ENCODE measurements at places on chromosomes 2 and 18.

- peak; percentile 32 for DNase-seq
These were observed 78.5 kb downstream of the ACSL3 start for GRCh38 chr2:222939208-222939856.

DNA sequence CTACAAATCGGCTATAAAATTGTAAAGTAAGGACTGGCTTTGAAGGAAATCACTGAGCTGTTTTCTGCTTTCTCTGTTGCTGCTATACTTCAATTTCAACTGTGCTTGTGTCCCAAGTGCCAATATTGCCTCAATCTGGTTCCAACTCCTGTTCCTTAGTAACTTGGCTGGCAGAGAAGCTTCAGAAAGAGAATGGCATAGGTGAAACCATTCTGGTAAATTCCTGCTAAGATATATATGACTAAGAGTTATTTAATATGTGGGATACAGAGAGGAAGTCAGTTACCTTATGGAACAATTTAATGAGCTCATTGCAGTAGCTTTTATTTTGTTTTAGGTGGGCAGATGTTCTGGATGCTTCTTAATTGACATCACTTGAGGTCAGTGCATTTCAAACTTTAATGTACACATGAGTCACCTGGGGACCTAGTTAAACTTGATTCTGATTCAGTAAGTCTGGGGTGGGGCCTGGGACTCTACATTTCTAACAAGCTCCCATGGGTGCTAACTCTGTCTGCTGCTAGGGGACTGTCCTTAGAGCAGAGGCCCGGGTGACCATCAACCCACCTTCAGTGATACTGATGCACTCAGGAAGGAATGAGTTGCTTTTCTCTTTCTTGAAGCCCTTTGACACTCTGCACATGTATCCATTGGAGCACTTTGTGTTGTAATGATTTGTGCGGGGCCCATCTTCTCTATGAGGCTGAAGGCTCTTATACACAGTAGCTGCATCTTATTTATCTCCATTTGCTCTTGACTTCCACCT, 47.6 kb downstream of the LIPG start:
- no peak for DNase-seq

- no peak for DNase-seq
These were observed 419.6 kb downstream of the DLGAP1 start for GRCh38 chr18:4035521-4035920.

DNA sequence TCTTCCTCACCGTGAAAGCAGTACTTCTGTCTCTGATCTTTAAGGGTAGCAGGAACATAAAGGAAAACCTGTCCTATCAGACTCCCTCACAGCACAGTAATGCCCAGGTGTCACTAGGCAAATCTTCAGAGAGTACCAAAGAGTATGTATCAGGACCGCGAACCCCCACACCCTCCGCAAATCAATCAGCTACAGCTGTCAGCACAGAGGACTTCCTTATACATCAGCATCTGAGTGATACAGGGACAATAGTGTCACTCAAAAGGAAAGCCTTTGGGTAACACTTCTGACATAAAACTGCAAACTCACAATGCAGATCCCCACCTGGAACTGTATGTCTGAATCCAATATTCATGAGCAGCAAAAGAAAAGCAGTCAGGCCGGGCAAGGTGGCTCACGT, 2.6 kb downstream of the AFG3L2 start:
- no peak for DNase-seq

GRCh38 chr2:196677404-196677803, 37.9 kb downstream of the CCDC150 start:
- DNase-seq, result no peak

DNA sequence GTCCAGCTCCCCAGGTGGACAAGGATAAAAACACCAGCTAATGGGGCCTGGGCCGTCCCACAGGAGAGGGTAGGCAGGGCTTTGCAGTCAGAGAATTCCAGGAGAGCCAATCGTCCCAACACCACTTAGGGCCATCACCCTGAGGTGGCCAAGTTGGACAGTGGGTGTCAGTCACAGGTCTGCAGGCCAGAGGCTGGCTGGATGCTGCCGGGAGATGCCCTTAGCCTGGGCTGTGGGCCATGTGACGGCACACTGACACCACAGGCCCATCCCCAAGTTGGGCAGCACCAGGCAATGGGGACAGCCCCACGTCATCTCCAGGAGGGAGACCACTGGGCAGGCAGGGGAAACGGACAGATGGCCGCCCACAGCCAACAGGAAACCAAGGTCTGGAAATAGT, 53.9 kb downstream of the KIF1A start:
- DNase-seq, result no peak

- no peak for DNase-seq
These were observed 7.6 kb downstream of the BCL2 start for GRCh38 chr18:63312019-63312409.

- DNase-seq, result no peak
These were observed 63.4 kb upstream of the GPC1 start for GRCh38 chr2:240372101-240372500.

DNA sequence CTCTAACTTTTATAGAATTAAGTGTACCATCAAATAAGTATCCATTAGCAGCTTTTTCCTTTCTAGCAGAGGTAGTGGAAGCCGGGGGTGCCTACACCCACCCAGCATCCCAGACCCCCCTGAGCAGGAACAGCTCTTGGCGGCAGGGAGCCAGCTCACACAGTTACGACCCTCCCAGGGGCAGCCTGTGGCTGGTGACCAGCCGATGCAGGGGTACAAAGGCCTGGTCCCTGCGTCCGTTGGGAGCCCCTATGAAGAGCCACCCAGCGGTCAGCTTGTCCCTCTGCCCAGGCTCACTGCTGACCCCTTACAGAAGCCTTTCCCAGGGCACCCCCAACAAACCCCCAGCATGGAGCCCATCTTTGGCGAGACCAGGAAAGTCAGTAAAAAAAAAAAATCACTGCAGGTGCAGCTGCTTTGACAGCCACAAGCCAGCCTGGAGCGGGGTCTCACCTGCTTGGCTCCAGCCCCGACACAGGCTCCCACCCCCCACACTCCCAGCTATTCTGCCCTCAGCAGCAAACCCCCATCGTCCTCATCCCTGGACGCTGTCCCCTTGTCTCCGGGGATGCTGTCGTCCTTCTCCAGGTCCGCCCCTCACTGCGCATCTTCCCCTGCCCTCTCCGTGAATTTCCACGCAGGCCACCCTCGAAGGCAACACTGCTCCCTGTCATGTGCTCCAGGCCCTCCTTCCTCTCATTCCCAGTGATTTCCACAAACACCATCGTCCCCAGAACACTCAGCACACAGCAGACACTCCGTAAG, 43.1 kb downstream of the GPC1 start:
- DNase-seq, result no peak

- DNase-seq, result no peak
These were observed 223.1 kb downstream of the PHLPP1 start for GRCh38 chr18:62938487-62938886.

DNA sequence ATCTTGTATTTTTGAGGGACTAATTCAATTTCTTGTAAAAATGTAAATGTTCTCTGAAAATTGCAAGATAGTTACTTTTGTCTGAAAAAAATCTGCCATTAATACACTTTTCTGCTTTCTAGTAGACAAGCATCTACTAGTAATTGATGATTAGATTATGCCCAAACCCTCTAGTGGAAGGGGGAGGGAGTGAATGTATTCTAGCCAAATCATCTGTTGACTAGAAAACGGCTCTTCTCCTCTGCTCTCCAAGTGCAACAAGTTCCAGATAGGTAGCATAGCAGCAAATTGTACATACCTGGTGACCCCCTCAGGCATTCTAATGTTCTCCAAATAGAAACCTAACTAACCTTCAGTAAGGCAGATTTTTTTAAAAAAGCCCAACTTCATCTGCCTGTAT, 58.6 kb downstream of the RELCH start:
- no peak for DNase-seq

DNA sequence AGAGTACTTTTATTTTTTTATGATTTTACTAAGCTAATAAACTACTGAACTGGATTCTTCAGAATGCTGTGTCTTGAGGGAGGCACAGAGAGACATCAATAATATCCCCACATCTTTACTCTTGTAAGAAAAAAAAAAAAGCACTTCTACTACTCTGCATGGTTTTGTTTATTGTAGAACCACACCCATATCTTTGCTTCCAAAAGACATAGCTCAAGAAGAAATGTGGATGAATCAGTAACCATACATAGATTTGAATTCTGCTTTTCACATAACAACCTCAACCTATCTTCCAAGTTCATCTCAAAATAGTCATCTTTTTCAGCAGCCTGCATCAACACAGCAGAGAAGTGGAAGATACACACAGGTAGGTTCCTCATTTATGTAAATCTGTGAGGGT, 12.2 kb upstream of the COL5A2 start:
- DNase-seq, result no peak

GRCh38 chr18:59208602-59209125, 11.3 kb upstream of the GRP start:
- DNase-seq, result no peak

- no peak for DNase-seq
These were observed 246.0 kb downstream of the WDR7 start for GRCh38 chr18:56897122-56897521.

- DNase-seq, result peak; percentile 7
These were observed 2156.0 kb upstream of the PIK3C3 start for GRCh38 chr18:39799006-39799405.

DNA sequence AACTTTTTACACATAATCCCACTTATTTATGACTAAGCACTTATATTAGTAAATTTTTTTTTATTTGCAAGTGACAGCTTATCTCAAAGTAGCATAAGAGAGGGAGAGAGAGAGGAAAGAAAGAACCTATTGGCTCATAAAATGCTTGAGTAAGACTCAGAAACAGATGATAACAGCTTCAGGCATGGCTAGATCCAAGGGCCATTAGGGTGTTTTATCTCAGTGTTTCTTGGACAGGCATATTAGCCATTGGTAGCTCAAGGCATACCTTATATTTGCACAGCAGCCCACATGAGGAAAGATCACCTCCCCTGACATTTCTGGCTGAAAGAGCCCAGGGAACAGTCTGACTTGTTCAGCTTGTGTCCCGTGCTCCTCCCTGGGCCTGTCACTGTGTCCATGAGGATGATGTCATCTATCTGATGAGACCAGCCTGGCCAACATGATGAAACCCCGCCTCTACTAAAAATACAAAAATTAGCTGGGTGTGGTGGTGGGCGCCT, 64.4 kb downstream of the IL1R2 start:
- DNase-seq, result no peak

DNA sequence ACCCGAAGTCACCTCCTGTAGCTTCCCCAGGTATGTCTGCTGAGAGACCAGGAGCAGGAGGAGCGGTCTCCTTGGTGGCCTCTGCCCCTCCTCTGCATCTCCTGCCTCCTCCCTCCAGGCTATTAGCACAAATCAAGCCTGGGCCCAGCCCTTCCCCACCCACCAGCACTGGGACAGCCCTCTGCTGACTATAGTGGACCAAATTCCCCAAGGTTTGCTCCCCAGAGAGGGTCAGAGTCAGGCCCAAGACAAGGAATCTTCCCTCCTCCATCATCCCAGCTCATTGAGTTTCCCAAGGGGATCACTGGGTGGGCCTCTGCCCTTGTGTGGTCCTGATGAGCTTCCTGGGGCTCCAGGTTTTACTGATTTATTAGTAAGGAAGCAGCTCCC, 62.1 kb downstream of the EMILIN2 start:
- no peak for DNase-seq

GRCh38 chr2:234399451-234400246, 97.2 kb downstream of the ARL4C start:
- no peak for DNase-seq

DNA sequence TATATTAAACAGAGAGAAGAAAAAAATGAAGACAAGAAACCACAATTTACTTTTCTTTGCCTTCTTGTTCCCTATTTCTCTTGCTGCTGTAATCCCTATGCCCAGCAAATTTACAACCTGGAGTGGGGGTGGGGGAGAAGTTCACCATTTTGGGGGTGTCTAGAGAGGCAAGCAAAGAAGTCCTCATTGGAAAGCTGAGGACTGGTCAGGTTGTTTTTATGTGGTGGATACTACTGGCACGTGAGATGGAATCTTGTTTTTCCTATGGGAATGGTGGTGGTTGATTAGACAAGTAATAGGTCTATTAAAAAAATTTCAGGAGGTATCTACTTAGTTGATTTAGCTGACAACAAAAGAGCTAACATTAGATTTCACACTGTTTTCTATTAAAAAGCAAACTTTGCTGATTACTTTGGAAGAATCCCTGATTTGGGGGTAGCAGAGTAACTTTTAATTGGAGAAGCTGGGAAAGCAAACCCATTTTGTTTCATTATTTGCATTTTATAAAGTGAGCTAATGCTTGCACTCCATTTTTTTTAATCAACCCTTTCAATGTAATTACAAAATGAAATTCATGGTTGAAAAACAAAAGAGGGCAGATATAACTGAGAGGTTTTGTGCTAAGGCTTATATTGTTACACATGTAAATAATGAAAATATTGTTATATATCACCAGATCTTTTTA, 6.0 kb downstream of the POU3F3 start:
- no peak for DNase-seq

- DNase-seq, result no peak
These were observed 469.0 kb downstream of the TMEM182 start for GRCh38 chr2:103230796-103231195.

GRCh38 chr2:100017633-100018032, 124.8 kb downstream of the AFF3 start:
- no peak for DNase-seq

DNA sequence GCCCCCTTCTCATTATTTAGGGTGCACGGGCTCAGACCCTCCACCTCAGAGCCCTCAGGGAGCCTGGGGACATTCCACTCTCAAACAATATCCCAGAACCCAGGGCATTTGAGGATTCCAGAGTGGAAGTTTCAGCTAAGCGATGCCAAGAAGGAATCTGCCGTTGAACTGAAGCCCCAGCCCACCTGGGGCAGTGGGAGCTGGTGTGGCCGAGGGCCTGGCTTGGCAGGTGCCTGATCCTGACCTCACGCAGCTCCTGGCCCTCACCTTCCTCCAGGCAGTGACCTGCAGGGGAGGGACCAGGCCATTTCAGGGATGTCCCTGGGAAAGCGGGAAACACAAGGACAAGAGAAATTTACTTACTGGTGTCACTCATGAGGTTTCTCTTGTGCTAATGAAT, 58.2 kb downstream of the ACKR3 start:
- no peak for DNase-seq

GRCh38 chr2:65264821-65265670, 37.4 kb downstream of the ACTR2 start:
- peak; percentile 66 for DNase-seq

- DNase-seq, result no peak
These were observed 37.3 kb downstream of the CFAP36 start for GRCh38 chr2:55556809-55557208.

DNA sequence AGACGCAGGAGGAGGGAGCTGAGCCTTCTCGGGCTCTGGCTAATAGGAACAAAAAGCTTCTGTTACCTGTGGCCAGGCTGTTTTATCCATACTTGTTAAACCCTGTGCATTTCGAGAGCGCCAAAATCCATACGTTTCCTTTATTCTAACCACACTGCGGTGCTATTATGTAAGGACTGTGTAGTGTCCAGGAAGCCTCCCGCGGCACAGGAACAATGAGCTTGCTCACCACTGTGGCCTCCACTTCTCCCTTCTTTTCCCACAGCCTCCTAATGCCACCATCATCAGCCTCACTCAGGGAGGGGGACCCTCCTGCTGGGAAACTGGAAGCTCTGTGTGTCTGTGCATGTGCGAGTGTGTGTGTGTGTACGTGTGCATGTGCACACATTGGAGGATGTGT, 268.5 kb downstream of the HAUS1 start:
- no peak for DNase-seq

GRCh38 chr18:25743646-25744151, 346.7 kb downstream of the SS18 start:
- DNase-seq, result no peak

- peak; percentile 88 for DNase-seq
These were observed at the start of gene MC4R for GRCh38 chr18:60372596-60372995. MC4R (minus strand) TSS chr18:60372775; CDS start chr18:60372349, 426 bp downstream.
